ENCODE measurements at places on chromosomes 3 and 15.

DNA sequence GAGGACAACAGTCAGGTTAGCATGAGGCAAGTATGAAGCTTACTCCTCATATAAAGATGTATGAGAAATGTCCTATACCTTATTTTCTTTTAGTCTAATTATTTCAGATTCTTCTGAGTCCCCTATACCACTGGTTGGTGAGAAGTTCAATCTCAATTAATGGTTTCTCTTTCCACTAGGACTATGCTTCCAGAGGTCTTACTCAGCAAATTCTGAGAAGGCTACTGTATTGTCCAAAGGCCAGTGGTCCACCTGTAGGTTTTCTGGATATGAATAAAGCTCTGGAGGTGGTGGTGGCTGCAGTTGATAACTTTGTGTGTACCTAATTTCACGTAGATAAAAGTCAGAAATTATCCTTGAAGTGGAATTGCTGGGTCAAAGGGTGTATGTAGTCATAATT, 149.4 kb downstream of the EPHB1 start:
- DNase-seq: no peak

DNA sequence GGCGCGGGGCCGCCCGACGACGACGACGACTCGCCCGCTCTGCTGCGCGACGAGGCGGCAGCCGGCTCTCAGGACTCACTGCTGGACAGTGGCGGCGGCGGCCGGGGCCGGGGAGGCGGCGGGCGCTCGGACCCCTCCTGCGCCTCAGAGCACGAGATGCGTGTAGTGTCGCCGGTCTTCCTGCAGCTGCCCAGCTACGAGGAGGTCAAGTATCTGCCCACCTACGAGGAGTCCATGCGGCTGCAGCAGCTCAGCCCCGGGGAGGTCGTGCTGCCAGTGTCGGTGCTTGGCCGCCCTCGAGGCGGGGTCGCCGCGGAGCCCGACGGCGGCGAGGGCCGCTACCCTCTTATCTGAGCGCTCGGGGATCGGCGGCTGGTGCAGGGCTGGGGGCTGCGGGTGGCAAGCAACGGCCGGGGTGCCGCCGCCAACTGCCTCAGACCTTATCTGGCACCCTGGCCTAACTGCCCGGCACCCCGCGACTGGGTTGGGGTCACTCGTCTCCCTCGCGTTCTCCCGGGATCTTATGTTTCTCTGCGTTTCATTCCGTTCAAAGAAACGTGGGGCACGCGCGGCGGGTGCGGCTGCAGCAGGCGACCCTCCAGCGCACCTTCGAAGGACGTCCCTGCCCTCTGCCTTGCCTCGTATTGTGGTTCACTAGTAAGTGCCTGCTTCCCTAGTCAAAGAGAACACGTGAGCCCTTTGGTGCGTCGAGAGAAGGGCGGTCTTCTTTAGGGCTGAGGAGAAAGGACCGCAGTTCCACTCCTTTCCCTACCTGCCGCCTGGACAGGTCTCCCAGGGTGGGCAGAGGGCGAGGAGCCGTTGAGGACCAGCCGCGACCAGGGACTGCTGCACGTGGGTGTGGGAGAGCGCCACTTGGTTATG, 1.0 kb downstream of the C3orf80 start:
- DNase-seq: no peak

DNA sequence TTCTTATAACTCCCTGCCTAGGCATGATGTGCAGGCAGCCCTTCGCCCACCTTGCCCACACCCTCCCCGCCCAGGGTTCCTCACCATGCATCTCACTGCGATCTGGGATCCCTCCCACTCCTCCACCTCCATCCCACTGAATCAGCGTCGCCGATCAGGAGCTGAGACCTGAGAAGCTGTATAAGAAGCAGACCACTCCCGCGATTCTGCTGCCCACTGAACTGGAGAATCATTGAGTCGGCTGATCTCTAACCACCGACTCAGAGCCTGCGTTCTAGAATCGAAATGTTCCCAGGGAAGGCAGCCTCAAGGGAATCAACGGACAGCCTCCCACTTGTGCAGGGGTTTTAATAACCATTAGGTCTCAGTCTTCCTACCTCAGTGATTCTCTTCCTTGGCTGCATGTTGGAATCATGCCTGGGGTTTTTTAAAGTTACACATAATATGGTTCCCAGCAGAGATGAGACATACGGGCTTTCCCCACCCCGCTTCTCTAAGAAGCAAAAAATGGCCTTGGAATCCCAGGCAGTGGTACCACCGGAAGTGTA, 60.2 kb downstream of the TMEM44 start:
- no peak for DNase-seq

GRCh38 chr3:78130741-78131290, 1090.9 kb downstream of the ROBO2 start:
- no peak for DNase-seq

DNA sequence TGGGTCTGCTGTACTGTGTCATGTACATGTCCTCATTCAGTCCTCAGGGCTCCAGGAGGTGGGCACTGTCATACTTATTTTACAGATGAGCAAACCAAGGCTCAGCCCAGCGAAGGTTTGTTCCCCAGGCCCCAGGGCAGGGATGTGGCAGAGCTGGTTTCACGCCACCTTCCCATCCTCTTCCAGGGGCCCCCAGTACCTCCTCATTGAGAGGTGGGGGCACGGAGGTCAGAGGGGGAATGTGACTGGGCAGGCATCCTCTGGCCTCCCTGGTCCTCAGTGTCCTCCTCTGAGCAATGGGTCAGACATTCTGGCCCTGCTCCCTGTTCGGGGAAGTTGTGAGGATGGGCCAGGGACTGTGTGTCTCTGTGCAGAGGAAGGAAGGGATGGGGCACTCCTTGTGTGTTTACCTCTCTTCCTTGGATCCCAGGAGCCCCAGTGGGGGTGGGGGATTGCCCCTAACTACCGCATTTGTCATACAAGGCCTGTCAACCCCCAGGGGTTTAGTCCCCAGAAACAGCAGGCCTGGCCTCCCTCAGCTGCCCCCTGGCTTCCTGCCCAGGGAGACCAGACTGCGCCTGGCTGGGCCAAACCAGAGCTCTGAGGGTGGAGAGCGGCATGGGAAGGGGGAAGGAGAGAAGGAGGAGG, 65.9 kb upstream of the LCTL start:
- no peak for DNase-seq

DNA sequence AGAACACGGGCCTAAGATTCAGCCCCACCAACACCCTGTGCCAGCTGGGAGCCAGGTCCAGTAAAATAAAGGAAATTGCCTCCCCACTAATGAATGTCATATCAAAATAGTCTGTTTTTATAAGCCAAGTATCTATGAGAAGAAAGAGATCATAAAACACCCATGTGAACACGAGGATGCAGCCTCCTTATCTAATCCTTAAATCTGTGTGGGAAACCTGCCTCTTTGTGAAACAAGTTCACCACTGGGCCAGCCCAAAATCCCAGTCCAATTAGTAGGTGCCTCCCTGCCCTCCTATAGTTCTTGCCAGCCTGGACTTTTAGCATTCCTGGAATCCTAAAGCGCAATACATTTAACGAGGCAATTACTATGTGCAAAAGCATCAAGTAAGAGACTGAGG, 42.0 kb downstream of the SCAPER start:
- no peak for DNase-seq

- no peak for DNase-seq
Observed at GRCh38 chr15:49953421-49953820, 165.6 kb downstream of the ATP8B4 start.

DNA sequence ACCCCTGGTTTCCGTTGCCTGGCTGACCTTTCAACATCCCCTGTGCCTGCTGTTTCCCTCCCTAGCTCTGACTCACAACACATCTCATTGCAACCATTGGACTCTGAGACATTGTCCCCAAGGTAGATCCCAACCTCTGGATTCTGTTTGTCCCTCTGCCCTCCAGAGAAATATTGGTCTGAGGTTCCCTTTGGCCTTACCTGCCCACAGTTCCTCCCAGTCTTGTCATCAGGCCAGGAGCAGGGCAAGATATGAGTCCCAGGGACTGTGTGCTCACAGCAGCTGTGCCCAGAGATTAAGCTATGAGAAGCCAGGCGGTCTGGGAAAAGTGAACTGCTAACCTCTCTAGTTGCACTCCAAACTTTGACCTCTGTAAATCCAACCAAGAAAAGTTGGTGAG, 168.2 kb upstream of the NR2F2 start:
- DNase-seq: no peak

- DNase-seq: no peak
Observed at GRCh38 chr3:29683018-29683993, 402.4 kb downstream of the RBMS3 start.

DNA sequence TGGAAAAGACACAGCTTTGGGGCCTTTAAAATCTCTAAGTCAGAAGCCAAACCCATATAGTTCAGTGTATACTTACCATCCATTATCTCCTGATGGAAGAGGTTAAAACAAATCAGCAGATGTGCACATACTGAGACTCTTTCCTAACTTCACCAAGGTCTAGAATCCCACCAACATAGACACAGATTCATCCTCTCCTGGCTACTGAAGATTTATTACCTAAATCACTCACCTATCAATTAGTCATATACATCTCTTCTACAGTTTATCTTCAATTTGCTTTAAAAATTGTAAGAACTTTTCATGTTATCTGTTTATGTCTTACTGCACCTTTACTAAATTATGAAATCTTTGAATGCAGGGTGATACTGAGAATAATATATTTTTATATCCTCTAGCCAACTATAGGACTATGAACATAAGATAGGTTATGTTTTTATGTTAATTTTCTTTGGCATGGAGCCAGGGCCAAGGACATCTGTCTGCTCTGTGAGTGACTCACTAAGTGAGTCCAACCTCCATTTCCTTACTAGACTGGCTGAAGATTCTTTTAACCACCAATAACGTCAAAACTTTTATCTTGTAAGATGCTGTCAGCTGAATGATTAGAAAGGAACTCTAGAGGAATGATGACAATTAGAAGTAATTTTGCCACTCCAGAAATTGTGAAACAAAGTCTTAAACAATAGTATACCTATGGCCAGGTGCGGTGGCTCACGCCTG, 397.6 kb downstream of the FOXP1 start:
- DNase-seq: no peak

DNA sequence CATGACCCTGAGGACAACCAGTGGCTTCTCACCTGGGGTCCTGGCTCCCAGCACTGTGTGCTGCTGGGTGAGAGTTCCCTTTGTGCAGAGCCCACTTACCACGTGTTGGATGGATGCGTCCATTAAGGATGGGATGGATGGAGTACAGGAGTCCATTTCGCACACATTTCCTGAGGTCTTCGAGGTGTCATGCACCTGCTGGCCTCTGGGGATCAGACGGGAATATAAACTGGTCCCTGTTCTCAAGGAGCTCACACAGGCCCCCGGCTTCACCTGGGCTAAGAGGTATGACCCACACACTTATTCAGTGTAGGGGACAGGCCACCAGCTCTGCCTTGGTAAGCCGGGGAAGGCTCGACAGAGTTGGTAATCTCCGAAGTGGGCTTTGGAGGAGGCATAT, 39.5 kb downstream of the MAGEF1 start:
- no peak for DNase-seq

DNA sequence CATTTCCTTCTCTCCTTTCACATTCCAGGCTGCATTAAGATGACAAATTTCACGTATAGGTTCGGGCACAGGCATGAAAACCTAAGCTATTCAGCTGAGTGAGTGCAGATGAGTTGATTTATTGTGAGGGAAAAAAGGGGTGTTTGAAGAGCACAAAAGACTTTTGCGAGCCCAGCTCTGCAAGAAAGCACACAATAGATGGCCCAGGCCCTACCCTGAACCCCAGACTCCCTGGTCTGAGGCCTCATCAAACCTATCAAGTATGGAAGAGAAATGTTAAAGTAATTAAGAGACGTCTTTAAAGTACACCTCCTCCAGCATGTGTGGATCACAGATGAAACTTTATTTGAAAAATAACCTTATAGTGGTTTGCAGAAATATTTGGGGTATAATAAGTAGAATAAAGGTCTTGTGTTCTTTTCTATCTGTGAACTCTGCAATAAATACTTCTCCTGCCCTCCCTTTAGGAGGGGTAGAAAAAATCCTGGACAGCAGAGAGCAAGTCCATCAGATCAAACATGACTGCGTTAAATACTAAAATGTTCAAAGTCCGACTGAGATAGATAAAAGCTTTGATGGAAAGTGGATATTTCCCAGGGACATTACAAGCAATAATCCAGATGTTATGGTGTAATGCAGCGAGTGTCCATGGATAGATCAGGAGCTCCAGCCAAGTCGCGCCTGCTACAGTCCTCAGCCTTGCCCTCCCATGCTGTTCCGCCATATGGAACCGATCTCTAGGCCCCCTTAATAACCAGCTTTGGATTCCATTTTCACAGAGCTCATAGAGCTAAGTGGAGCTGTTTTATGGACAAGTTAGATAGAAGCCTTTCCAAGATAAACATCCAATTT, 121.5 kb downstream of the MCTP2 start:
- DNase-seq: no peak

- no peak for DNase-seq
Observed at GRCh38 chr3:170558427-170558826, 27.4 kb downstream of the SLC7A14 start.

- DNase-seq: no peak
Observed at GRCh38 chr15:88625943-88626741, 5.0 kb downstream of the AEN start.

- no peak for DNase-seq
Observed at GRCh38 chr15:89633585-89633984, 21.7 kb downstream of the KIF7 start.

DNA sequence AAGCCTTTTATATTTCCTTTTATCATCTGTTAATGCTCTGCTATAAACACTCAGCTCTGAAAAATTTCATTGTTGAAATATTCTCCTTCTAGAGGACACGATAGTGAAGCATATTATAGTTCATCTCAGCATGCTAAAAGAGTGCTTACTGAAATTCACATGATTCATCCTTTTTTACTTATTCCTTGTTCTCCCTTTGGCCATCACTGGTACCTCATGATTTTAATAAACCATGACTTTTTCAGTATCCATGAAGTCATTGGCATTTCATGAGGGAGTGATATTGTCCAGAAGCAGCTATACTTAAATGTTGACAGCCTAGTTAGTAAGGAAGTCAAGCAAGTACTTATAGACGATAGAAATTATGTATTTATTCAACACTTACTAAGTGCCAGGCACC, 112.7 kb downstream of the PROS1 start:
- DNase-seq: no peak

GRCh38 chr3:105444725-105445124, 78.0 kb downstream of the ALCAM start:
- DNase-seq: no peak

GRCh38 chr15:68285259-68285980, 7.9 kb downstream of the FEM1B start:
- DNase-seq: no peak

DNA sequence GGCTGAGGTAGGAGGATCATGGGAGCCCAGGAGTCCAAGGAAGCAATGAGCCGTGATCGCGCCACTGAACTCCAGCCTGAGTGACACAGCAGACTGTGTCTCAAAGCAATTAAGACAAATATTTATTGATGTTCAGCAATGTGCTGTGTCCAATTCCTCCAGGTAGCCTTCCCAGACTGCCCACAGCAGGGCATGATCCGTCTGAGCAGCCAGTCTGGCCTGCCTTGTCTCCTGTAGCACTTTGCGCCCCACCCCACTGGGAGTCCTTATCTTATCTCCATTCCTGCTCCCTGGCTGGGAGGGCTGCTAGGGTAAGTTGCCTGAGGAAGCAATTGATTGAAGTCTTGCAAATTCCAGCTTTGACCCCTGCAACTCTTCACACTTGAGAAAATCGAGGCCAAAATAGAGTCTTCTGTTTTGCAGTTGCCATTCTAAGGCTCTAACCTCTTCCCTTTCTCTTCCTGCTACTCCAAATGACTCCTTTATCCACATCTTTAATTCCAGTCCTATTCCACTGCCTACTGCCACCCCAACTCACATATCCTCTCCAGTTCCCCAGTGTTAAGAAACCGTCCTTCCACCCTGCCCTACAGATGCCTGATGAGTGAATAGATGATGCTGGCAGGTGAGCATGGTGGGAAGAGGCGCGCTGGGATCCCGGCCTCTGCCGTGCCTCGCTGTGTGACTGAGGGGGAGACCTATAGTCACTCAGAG, 26.9 kb upstream of the LCTL start:
- DNase-seq: no peak

- DNase-seq: no peak
Observed at GRCh38 chr3:143627336-143627735, 220.9 kb downstream of the SLC9A9 start.

All from activated effector memory CD4-positive, alpha-beta T cell treated with anti-CD3 and anti-CD28 coated beads, Interleukin-2, amount 50 U/mL, for 16 hours (primary cell).